Lower leg skin (tissue), 4 donors: ENCODE measurements at places on chromosomes 7 and 10.

DNA sequence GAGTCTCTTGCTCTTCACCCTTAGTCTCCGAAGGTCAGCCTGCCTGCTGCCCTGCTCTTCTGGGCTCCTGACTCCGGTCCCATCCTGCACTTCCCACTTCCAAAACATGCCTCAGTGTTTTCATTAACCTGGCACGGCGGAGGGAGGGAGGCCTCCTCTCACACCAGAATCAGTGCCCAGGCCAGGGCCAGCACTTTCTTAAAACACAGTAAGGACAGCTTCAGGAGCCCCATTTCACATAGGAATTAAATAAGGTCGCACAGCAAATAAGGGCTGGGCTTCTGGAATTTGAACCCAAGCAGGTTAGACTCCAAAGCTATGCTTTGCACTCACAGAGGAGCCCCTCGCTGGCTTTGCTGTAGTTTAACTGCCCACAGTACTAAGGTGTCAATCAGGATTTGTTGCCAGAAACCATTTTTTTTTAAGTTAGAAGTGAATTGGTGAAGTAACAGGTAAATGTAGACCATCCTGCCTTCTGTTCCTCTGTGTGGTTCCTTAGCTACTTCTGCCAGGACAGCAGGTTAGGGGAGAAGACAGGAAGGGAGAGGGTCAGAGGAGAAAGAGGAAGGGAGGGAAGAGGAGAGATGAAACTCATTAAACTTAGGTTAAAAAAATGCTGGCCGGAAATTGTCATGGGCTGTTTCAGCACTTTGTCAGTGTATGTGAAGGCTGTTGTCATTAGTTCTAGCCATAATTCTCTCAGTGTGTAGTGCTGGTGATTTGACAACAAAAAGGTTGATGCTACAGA, 1.1 kb downstream of the RASSF4 start:
- DNase-seq, result peak; percentile 14

DNA sequence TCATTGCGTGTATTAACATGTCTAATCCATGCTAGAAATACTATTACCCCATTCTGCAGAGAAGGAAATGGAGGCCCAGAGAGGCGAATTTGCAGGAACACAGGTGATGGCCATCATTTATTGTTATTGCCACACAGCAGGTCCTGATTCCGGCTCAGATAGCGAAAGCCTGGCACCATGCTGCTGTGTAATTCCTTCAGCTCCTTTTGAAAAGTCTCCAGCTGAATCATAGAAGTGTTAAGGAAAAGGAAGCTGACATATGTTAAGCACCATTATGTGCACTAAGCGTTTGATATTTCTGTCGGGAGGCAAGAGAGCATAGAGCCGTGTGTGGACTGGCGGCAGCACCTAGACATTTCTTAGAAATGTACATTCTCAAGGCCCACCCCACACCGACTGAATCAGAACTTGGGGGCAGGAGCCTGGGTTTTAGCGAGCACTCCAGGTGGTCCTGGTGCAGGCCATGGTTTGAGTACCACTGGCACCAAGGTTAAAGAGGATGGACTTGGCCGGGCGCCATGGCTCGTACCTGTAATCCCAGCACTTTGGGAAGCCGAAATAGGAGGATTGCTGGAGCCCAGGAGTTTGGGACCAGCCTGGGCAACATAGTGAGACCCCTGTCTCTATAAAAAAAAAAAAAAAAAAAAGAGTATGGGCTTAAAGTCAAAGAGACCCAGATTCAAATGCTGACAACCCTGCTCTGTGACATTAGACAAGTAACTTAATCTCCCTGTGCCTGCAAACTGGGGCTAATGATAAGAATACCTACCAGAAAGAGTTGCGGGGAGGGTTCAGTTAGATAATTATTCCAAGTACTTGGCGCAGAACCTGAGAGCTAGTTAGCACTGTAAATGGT, 52.2 kb downstream of the UNC5B start:
- DNase-seq, result no peak

DNA sequence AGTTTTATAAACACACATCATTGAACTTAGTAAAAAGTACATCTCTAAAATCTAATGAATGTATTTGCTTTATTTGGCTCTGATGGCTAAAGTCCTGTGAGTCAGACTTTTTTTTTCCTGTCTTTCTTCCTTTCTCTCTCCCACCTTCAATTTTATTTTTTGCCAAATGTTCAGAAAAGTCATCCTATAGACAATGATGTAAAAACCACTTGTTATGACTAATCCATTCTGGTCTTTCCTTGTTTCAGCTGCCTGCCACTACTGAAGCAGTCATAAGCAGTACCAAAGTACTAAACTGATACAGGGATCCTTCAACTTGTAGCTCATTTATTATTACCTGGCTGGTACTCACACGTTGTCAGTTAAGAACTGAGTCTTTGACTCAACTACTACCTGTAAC, 23.9 kb downstream of the HECTD2 start:
- DNase-seq, result no peak

DNA sequence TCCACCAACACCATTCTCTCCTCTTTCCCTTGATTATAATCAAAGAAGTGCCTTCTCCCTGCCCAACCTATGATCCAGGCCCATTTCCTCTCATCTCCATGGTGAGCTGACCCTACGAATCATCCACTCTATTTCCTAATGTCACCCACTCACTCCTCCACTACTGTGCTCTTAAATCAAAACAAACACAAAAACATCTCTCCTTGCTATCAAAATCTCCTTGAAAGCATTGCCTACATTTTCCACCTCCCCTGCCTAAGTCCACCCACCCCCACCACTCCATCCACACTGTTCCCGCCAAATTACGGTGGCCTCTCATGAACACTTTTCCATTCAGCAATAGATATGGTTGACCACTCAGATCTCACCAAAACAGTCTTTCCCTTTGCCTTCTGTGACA, 5.3 kb downstream of the DYDC1 start:
- no peak for DNase-seq

DNA sequence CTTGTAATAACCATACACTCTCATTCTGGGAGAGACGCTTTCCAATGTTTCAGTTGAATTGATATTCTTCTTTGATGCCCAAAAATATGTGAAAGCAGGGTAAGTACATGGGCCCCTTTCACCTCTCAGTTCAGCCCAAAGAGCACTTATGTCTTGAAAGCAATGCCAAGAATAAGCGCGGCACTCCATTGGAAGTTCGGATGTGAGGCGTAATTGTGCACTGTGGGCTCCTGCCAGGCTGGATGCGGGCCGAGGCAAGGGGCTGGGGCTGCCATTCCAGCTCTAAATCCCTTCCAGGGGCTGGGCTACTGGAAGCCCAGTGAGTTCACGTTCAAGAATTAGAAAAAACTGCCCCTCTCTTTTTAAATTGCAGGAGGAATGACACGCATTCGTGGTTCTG, 113.8 kb downstream of the EBF3 start:
- DNase-seq, result peak; percentile 68

GRCh38 chr7:105841866-105842265, 34.5 kb downstream of the ATXN7L1 start:
- no peak for DNase-seq

DNA sequence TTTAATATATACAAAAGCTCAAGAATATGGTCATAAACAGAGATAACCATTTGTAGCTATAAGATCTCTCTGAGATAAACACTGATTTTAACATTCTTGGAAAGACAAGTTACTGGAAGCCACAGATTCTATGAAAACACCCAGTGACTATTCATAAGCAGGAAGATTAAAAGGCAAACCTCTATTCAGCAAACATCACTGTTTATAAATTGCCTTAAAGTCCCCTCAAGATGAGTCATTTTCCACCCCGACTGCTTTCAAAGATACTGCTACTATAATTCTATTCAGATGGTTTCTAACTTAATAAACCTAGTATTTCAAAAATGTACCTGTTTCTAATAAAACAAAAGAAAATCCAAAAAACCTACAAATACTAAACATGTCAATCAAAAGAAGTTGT, 21.0 kb downstream of the TM9SF3 start:
- no peak for DNase-seq

- DNase-seq, result no peak
These were observed 49.5 kb downstream of the VSTM2A start for GRCh38 chr7:54591404-54592386.
